CD4-positive, CD25-positive, alpha-beta regulatory T cell (primary cell): ENCODE measurements at places on chromosomes 6 and 20. TPM values are rescaled to one million over a fixed set of nuclear protein-coding genes. Genes with fewer than 3 reads are reported as not detected.

GRCh38 chr20:3559637-3560036, 88.8 kb downstream of the ATRN start:
- no peak for DNase-seq
- no peak overlapping the region for H3K27ac ChIP-seq
- no peaks in the 10 kb centered on the region for H3K27me3 ChIP-seq

Gene C6orf58
- not detected for total RNA-seq

GRCh38 chr20:20955892-20956291, 150.3 kb downstream of the LINC00237 start:
- no peak overlapping the region for H3K4me3 ChIP-seq
- H3K36me3 ChIP-seq = no peaks in the 10 kb centered on the region
- no peak for DNase-seq
- no peak overlapping the region for H3K27ac ChIP-seq
- peaks cover 7% of the 10 kb centered on the region for H3K27me3 ChIP-seq

DNA sequence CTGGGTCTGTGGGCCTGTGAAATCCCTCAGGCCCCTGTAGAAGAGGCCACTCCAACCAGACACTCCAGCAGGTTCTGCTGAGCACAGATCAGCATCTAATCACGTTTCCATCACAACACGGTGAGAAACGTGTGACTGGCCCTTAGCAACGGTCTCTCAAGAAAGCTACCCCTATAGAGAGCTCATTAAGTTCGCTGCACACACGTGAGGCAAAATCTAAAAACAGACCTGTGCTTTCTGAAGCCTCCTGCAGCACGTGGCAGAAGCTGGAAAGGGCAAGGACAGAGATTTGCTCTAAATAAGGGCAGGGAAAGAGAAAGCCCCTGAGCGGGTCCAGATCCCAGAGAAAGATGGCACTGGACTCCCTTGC, 56.5 kb downstream of the GPR6 start:
- H3K27me3 ChIP-seq = no peaks in the 10 kb centered on the region
- no peak for DNase-seq
- H3K4me1 ChIP-seq = peaks cover 8% of the 10 kb centered on the region
- no peak overlapping the region for H3K27ac ChIP-seq
- H3K36me3 ChIP-seq = no peaks in the 10 kb centered on the region
- no peak overlapping the region for H3K4me3 ChIP-seq

GRCh38 chr6:11734861-11735613, 43.6 kb downstream of the ADTRP start:
- no peaks in the 10 kb centered on the region for H3K36me3 ChIP-seq
- no peak overlapping the region for H3K27ac ChIP-seq
- H3K4me1 ChIP-seq = peaks cover 24% of the 10 kb centered on the region
- no peak overlapping the region for H3K4me3 ChIP-seq

GRCh38 chr20:58829531-58829941, 21.2 kb downstream of the GNAS-AS1 start:
- no peaks in the 10 kb centered on the region for H3K36me3 ChIP-seq
- H3K27me3 ChIP-seq = no peaks in the 10 kb centered on the region
- no peak for DNase-seq
- H3K4me3 ChIP-seq = no peak overlapping the region
- H3K27ac ChIP-seq = no peak overlapping the region
- no peaks in the 10 kb centered on the region for H3K4me1 ChIP-seq

Gene CNBD2
- total RNA-seq = 24.8 TPM

Gene SAPCD1
- total RNA-seq = 2.3 TPM

Gene CYP21A2
- total RNA-seq = not detected

GRCh38 chr20:35663516-35664465, 909 bp downstream of the CPNE1 start:
- peak; percentile 60 for DNase-seq
- H3K36me3 ChIP-seq = peaks cover 6% of the 10 kb centered on the region
- H3K27ac ChIP-seq = peak overlapping the region; percentile 100
- peak overlapping the region; percentile 90 for H3K4me3 ChIP-seq
- peaks cover 64% of the 10 kb centered on the region for H3K4me1 ChIP-seq

Gene GNMT
- 0.99 TPM for total RNA-seq

DNA sequence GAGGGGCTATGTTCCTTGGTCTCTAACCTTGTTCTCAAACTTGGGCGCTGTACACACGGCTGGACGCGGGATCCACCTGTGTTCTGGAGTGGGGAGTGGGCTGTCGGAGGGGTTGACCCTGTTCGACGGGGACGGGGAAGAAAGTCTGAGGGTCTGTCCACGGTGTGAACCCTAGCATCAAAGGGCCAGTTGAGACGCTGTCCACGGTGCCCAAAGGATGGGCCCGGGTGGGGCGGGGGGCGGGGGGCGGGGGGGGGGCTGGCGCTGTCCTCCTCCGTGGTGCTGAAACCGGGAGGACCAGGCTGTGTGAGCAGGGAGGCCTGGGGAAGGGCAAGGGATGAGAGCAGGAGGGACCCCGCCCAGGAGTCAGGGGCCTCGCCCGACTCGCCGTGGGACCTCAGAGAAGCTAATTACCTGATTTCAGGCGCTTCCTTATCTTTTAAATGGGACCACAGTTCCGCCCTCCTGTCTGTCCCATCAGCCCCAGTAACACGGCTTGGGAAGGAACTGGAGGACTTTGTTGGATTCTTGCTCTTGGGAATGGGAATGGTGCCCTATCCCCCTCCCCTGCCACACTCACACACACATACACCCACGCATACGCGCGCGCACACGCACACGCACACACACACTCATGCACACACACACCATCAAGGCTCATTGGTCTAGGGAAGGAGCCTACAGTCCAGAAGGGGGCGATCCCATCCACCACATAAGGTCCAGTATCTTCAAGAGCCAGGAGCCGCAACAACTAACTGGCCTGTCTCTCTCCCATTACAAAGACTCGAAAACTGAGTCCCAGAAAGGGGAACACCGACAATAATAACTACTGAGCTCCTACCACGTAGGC, 1.0 kb upstream of the VSTM2L start:
- no peak for DNase-seq
- no peak overlapping the region for H3K4me3 ChIP-seq
- no peak overlapping the region for H3K27ac ChIP-seq
- H3K36me3 ChIP-seq = no peaks in the 10 kb centered on the region
- peaks cover 9% of the 10 kb centered on the region for H3K27me3 ChIP-seq
- H3K4me1 ChIP-seq = no peaks in the 10 kb centered on the region

GRCh38 chr20:53827292-53828087, 233.9 kb upstream of the ZNF217 start:
- no peak overlapping the region for H3K4me3 ChIP-seq
- peaks cover 27% of the 10 kb centered on the region for H3K4me1 ChIP-seq
- H3K36me3 ChIP-seq = no peaks in the 10 kb centered on the region

- no peak for DNase-seq
- no peaks in the 10 kb centered on the region for H3K4me1 ChIP-seq
- no peaks in the 10 kb centered on the region for H3K36me3 ChIP-seq
- no peaks in the 10 kb centered on the region for H3K27me3 ChIP-seq
- H3K27ac ChIP-seq = no peak overlapping the region
These were observed 161.7 kb upstream of the LAMP5 start for GRCh38 chr20:9352739-9353138.

DNA sequence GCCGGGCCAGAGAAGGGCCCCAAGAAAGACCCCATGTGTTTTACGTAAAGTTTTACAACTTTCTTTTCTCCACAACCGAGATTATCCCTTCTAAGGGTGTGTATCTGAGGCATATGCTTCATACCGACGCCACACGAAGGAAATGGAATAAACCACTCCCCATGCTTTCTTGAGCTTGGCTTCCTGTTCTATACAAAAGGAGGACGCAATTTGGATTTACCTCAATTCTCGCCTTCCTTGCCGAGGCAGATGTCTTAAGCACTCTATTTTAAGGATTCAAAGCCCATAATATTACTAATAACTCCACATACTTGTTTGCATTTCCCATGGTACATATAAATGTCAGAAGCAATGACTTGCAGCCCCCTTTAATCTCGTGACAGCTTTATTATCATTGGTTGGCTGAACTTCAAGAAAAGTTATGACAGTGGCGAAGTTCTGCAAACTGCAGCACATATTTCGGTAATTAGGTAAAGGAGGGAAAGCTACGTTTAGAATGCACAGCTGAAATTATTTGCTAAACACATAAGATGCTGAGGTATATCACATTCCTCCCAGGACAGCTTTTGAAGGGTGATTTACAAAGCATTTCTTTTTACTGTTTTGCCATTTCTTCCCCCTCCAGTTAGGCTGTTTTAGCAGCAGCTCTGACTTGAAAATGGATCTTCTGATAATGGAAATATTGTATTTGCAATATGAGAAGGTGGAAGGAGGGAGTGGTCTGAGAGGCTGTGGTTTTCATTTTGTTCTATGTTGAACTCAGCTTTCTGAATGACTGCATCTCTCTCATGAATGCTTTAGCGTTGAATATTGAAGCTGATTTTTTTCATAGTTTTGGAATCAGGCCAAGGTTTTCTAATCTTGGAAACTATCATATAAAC, 330.5 kb downstream of the EPHA7 start:
- H3K27me3 ChIP-seq = no peaks in the 10 kb centered on the region
- no peaks in the 10 kb centered on the region for H3K4me1 ChIP-seq
- no peak overlapping the region for H3K27ac ChIP-seq
- no peak overlapping the region for H3K4me3 ChIP-seq

DNA sequence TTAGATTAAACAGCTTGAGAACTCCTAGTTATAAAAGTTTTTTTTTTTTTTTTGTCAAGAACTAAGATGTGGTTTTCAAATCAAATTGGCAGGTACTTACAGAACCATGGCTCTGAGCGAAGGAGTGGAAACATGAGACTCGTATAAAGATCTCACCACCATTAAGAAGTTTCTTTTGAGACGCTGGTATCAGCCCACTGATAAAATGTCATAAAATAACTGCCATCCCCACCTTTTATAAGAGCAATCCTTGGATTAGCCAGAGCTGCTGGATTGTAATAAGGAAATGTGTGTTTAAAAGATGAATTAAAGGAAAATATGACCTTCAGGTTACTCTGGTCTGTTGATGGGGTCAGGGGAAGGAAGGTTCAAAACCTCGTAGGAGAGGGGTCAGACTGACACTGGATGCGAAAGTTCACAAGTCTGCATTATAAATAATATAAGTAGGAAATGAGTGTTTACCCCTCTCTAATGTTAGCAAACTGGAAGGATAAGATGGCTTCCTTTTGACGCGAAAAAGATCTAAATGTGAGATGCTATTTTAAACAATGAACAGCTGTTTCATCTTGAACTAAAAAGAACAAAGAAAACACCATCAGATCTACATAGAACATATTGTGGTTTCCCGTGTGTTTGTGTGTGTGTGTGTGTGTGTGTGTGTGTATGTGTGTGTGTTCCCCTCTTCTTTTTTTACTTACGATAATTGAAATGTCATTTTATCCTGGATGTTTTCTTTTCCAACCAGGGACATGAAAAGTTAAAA, 386.8 kb upstream of the JAG1 start:
- no peaks in the 10 kb centered on the region for H3K27me3 ChIP-seq
- DNase-seq = no peak
- H3K4me3 ChIP-seq = no peak overlapping the region
- no peaks in the 10 kb centered on the region for H3K36me3 ChIP-seq
- no peaks in the 10 kb centered on the region for H3K4me1 ChIP-seq
- no peak overlapping the region for H3K27ac ChIP-seq

- DNase-seq = no peak
- H3K36me3 ChIP-seq = no peaks in the 10 kb centered on the region
- H3K27ac ChIP-seq = no peak overlapping the region
- no peaks in the 10 kb centered on the region for H3K27me3 ChIP-seq
These were observed 131.3 kb upstream of the OGFRL1 start for GRCh38 chr6:71157345-71157744.

GRCh38 chr6:1052262-1052661, 259.6 kb upstream of the FOXQ1 start:
- H3K4me3 ChIP-seq = no peak overlapping the region
- H3K4me1 ChIP-seq = no peaks in the 10 kb centered on the region
- H3K27ac ChIP-seq = no peak overlapping the region
- DNase-seq = no peak
- no peaks in the 10 kb centered on the region for H3K27me3 ChIP-seq
- H3K36me3 ChIP-seq = no peaks in the 10 kb centered on the region

Gene RBBP8NL
- not detected for total RNA-seq

Gene FAXC
- total RNA-seq = not detected

Gene OR2J3
- not detected for total RNA-seq

Gene CCHCR1
- total RNA-seq = 27.2 TPM

Gene HLA-DRA
- 100 TPM for total RNA-seq

Gene OR2H2
- not detected for total RNA-seq

Gene ENPP5
- total RNA-seq = not detected

Gene ZNF512B
- total RNA-seq = 21.2 TPM

Gene CD93
- 3.3 TPM for total RNA-seq

Gene TP53TG5
- total RNA-seq = not detected

Gene APOBEC2
- total RNA-seq = not detected

DNA sequence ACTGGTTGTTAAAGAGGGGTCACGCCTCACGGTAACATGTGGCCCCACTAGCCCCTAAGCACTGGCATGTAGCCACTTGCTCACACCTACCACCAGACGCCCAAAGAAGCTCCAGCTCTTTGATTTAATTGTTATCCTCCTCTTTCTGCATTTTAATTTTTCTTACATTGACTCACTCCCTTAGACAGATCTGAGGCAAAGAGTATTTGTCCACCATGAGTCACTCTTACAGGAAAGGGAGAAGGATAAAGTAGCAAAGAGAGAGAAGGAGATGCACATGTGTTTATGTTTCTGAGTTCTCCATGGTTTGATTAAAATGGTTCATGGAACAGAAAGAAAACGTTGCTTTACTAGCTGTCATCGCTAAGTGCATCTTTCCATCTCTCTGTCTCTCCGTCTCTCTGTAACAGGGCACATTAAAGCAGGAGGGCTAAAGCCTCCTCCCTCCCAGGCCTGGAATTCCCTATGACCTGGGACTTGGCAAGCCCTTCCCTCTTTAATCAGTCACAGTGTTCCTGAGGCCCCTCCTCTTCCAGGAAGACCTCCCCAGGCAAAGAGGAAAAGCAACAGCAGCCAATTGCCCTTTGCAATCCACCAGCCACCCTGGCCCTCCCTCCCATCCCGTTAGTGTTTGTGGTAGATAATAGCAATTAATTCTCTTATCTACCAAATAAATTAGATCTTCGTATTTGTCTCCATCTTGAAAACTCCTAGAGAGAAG, 112.8 kb upstream of the TSHZ2 start:
- no peak overlapping the region for H3K4me3 ChIP-seq
- no peak overlapping the region for H3K27ac ChIP-seq
- no peak for DNase-seq
- H3K36me3 ChIP-seq = no peaks in the 10 kb centered on the region
- H3K4me1 ChIP-seq = no peaks in the 10 kb centered on the region

DNA sequence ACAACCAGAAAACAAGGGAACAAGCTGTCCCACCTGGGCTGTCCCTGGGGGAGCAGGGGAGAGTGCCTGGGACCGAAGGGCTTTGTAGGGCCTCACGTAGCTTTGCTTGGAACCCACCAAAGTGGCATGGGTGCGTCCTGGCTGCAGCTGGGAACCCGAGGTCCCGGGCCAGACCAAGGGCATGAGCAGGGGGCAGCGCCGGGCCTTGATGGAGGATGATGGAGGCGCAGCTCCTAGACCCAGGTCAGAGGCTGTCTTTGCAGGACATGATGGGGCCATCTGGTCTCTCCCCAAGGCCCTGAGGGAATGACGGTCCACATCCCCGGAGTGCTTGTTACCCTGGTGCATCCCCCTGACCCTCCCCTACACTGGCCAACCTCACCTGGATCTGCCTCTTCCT, 7.6 kb upstream of the OSBPL2 start:
- no peak overlapping the region for H3K4me3 ChIP-seq
- no peak overlapping the region for H3K27ac ChIP-seq
- H3K36me3 ChIP-seq = no peaks in the 10 kb centered on the region
- no peaks in the 10 kb centered on the region for H3K4me1 ChIP-seq
- H3K27me3 ChIP-seq = no peaks in the 10 kb centered on the region

GRCh38 chr6:364609-365540, 26.7 kb upstream of the IRF4 start:
- no peaks in the 10 kb centered on the region for H3K27me3 ChIP-seq
- DNase-seq = no peak
- H3K36me3 ChIP-seq = no peaks in the 10 kb centered on the region
- no peak overlapping the region for H3K27ac ChIP-seq
